Adrenal gland (tissue), 19 donors: ENCODE measurements at places on chromosomes 3 and 15. TPM values are rescaled to one million over a fixed set of nuclear protein-coding genes. Genes with fewer than 3 reads are reported as not detected.

- no peaks in the 10 kb centered on the region for H3K27me3 ChIP-seq
- no peak overlapping the region for H3K27ac ChIP-seq
- no peaks in the 10 kb centered on the region for H3K36me3 ChIP-seq
- no peaks in the 10 kb centered on the region for H3K4me1 ChIP-seq
Observed at GRCh38 chr3:132255041-132255745, 62.0 kb upstream of the ACP3 start.

DNA sequence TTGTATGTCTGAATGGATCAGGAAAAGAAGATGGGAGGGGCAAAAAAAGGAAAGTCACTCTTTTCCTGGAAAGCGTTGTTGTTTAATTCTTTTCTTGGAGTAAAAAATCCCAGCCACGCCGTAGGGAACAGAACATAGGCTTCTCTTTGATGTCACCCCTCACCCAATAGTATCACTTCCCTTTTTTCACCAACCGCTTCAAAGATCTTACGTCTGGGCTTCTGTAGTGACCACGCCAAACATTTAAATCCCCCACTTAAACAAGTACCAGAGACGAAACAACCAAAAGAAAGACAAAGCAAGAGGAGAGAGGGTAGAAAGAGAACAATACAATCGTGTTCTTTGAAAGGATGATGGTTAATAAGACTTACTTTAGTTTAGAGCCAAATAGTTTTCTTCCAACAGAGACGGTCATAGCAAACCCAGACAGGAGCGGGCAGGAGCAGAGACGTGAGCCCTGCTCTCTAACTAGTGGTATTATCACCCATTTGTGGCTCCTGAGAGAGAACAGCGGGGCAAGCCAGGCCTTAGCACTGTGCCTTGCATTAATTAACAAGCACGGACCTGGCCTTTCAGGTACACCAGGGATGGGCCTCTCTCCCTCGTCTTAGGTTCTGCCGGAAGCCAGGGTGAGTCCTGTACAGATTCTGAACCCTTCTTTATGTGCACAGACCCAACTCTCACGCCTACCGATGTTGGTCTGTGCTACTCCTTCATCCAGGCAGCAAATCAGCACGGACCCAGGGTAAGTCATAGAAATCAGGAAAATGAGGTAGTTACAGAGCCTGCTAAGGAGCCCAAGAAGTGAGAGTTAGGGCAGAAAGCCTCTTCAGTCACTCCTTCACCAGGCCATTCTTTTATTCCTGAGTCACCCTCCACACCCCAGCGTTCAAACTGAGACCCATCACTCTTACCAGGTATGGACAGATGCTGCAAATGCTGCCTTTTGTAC is 28.2 kb upstream of the BCL6 start:
- H3K4me3 ChIP-seq: no peak overlapping the region
- no peak for DNase-seq
- H3K27ac ChIP-seq: no peak overlapping the region
- no peaks in the 10 kb centered on the region for H3K36me3 ChIP-seq
- no peaks in the 10 kb centered on the region for H3K4me1 ChIP-seq
- H3K27me3 ChIP-seq: no peaks in the 10 kb centered on the region

DNA sequence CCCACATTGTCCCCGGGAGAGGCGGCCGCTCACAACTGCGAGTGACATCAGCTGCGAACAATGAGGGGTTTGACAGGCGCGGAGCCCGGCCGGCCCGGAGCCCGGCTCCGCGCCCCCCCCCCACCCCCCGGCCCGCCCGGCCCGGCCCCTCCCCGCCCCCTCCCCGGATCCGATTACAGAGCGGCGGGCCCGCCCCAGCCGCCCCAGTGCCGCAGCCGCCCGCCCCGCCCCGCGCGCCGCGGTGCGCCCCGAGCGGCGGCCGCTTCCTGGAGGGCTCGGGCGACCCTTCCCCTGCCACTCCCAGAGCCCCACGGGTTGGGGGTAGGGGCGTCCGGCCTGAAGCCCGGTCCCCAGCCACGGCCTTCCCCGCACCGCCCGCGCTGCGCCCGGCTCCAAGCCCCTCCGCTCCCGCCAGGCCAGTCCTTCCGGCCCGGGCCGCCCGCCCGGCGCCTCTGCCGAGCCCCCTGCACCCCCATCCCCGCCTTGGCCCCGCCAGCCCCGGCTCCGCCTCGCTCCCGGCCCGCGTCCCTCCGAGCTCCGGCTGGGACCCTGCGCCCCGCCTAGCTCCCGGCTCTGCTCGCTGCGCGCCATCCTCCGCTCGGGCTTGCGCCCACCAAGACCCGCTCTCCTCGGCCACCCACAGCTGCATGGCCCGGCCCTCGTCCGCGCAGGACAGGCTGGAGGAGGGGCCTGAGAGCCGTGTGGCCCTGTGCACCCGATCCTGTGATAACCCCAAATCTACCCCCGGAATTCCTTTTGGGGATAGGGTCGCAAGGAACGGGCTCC is at the start of gene PCBP4:
Gene PCBP4, minus strand, starts transcription at position 71 of the 786 bp plus-strand sequence. CDS start 6,214 bp downstream, outside the sequence.
- peak; percentile 86 for DNase-seq
- peak within 1 kb of the TSS; percentile 83 for H3K27ac ChIP-seq
- H3K36me3 ChIP-seq: no peaks in the 10 kb centered on the region
- H3K4me3 ChIP-seq: peak within 1 kb of the TSS; percentile 97
- H3K4me1 ChIP-seq: peaks cover 43% of the 10 kb centered on the region

DNA sequence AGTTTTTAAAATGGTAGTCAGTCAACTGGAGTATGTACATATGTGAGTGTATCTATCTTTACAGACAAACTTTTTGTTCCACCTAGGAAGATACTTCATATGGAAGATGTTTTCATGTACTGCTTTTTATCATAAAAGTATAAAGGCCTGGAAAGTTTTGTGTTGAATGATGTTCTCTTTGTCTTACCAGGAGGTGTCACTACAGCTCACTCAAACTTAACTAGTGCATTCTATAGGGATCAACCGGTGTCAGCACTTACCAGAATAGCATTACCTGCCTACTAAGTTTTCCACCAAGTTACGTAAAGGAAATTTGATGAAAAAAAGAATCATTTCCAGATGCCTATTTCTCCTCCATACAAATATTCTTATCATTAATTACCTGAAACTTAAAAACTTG is 522.6 kb upstream of the SEMA6D start:
- no peak for DNase-seq
- H3K4me1 ChIP-seq: no peaks in the 10 kb centered on the region
- no peaks in the 10 kb centered on the region for H3K36me3 ChIP-seq
- no peak overlapping the region for H3K27ac ChIP-seq

- H3K27ac ChIP-seq: peak overlapping the region; percentile 52
- H3K4me3 ChIP-seq: no peak overlapping the region
- no peaks in the 10 kb centered on the region for H3K27me3 ChIP-seq
- no peaks in the 10 kb centered on the region for H3K36me3 ChIP-seq
Observed at GRCh38 chr15:41894791-41895463, 1.1 kb upstream of the SPTBN5 start.

CAMK2N2 gene
- total RNA-seq: 4.5 TPM
